ENCODE measurements at places on chromosomes 2 and 18.

GRCh38 chr2:15993232-15993610, 52.9 kb downstream of the MYCN start:
- DNase-seq: no peak

- DNase-seq: no peak
Observed at GRCh38 chr2:127770973-127771735, 39.8 kb downstream of the WDR33 start.

DNA sequence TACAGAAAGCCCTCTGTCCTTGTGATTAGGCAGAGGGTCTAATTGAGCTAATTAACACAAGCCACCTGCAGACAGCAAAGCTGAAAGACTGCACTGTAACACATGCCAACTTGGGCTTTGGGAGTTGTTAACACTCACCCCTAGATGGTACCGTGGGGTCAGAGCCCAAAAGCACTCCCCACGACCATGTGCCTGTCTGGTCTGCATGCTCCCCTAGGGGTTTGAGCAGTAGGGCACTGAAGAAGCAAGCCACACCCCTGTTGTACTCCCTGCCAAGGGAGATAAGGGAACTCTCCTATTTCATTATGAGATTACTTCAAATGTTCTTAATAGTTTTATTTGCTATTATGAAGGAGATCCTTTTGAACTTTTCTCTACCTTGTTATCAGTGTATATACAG, 560.1 kb upstream of the FSHR start:
- no peak for DNase-seq

DNA sequence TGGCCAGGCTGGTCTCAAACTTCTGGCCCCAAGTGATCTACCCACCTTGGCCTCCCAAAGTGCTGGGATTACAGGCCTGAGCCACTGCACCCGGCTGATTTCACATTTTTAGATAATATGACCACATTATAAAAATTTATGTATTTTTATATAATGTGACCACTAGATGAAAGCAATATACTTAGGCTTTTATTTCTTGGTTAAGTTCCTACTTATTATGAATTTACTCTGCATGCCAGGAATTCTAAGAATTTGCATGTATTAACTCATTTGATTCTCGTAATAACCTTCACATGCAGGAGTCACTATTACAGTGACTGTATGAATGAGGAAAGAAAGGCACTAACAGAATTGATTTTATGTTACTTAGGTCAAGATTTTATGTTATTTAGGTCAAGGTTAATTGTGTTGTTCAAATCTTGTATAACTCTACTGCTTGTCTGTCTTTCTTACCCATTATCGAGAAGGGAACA, 25.6 kb upstream of the CASP8 start:
- no peak for DNase-seq

GRCh38 chr2:152718909-152719645, 657 bp downstream of the ARL6IP6 start:
- peak; percentile 7 for DNase-seq

Data from naive thymus-derived CD8-positive, alpha-beta T cell (primary cell).